ENCODE measurements at places on chromosomes 1 and 21.

DNA sequence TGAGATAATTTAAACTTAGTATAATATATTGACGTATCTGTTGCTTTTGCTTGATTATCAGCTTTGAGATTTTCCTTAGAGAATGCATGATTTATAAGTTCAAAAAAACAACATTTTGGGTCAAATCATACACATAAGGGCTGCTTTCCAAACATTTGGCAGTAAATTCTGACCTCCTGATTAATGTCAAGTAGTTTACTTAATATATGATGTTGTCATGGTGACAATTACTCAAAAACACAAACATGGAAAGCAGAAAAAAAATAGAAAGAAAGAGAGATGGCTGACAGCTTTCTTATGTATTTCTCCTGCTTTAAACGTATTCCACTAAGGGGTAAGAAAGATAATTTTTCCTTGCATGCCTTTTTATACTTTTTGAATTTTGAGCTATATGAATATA, 258.2 kb upstream of the C1orf105 start:
- DNase-seq = no peak

GRCh38 chr1:22018583-22019559, 17.4 kb downstream of the CELA3A start:
- DNase-seq = no peak

- no peak for DNase-seq
Observed at GRCh38 chr1:21233490-21233889, 56.8 kb downstream of the ECE1 start.

DNA sequence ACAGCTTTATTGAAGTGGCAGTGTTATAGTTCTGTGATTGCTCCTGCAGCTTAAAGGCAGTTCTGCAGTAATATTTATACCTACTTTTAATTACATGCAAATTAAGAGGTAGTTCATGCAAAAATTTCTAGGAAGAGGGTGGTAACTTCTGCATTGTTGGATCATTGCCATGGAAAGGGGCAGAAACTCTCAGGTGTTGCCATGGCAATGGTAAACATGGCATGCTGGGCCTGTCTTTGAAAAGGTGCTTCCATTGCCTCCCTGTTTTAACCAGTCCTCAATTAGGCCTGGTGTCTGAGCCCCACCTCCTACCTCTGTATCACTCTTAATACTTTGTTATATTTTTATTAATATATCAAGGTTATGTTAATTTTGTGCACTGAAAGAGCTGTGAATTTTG, 104.7 kb downstream of the DISC1 start:
- no peak for DNase-seq

DNA sequence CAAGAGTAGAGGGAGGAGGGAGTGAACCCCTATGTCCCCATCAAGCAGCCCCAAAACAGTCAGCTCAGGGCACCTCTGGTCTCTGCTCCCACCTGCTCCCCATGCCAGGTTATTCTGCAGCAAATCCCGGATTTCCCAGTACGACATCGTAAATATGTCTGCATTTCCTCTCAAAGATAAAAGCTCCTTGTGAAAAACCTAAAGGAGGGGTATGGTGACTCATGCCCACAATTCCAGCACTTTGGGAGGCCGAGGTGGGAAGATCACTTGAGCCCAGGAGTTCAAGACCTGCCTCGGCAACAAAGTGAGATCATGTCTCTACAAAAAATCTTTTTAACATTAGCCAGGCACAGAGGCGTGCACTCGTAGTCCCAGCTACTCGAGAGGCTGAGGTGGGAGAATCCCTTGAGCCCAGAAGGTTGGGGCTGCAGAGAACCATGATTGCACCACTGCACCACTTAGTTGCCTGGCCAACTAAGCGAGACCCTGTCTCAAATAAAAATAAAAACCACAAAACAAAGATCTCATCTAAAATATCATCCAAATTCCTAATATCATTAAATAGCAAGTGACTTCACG, 7.1 kb downstream of the ACOT7 start:
- DNase-seq = no peak

DNA sequence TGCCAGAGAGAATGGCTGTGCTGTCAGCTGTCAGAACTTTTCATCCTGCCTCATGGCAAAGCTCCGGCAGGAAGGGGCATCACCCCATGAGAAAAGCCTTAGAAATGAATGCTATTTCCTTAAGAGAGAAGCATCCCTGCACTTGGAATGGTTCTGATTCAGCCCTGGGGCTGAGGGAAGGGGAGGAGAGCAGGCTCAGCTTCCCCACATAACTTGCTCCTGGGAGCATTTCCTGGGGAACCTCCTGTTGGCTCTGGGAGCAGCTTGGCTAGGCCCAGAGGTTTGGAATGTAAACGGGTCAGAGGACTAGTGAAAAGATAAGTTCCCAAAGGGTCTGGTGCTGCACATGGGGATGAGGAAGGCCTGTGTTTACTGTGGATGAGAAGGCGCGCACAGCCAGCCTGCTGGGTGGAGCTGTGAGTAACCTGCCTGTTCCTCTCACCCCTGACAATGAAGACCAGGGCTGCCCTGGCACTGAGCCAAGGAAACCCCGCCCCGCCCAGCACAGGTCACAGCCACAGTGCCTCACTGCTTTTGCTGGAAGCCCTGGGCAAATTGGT, 5.0 kb downstream of the PRELP start:
- peak; percentile 40 for DNase-seq

Measured in HuH-7 (cell line).